ENCODE measurements at places on chromosomes 3 and 15.

- H3K4me1 ChIP-seq, result no peaks in the 10 kb centered on the region
- DNase-seq, result no peak
- peaks cover 18% of the 10 kb centered on the region for H3K27me3 ChIP-seq
- H3K4me3 ChIP-seq, result no peak overlapping the region
- no peaks in the 10 kb centered on the region for H3K36me3 ChIP-seq
Observed at GRCh38 chr15:68589783-68590710, 11.3 kb downstream of the CORO2B start.

DNA sequence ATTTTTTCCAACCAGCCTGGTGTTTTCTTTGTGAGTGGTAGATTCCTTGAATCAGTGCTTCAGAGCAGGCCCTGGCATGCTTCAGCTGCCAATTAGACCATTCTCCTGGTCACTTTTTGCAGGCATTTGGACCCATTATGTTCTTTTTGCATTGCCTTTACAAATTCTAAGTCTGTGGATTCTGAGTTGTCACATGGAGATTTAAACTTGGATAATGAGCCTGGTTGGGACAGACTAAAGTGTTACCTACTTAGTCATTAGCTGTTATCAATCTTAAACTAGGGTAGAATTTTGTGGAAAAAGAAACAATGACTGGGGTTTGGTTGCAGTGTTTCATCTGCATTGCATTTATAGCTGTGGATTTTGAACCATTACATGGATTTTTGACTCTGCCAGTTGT is 40.6 kb downstream of the ARHGEF26 start:
- no peak overlapping the region for H3K4me3 ChIP-seq
- H3K4me1 ChIP-seq, result no peaks in the 10 kb centered on the region
- no peak for DNase-seq
- no peak overlapping the region for H3K27ac ChIP-seq
- H3K27me3 ChIP-seq, result no peaks in the 10 kb centered on the region

- no peaks in the 10 kb centered on the region for H3K36me3 ChIP-seq
- H3K4me3 ChIP-seq, result no peak overlapping the region
Observed at GRCh38 chr15:42053914-42054313, 33.1 kb upstream of the PLA2G4E start.

- no peaks in the 10 kb centered on the region for H3K27me3 ChIP-seq
- peaks cover 11% of the 10 kb centered on the region for H3K36me3 ChIP-seq
- no peaks in the 10 kb centered on the region for H3K4me1 ChIP-seq
- H3K4me3 ChIP-seq, result no peak overlapping the region
- no peak overlapping the region for H3K27ac ChIP-seq
Observed at GRCh38 chr3:42123012-42123581, 31.9 kb downstream of the TRAK1 start.

- H3K36me3 ChIP-seq, result no peaks in the 10 kb centered on the region
- DNase-seq, result no peak
- no peak overlapping the region for H3K27ac ChIP-seq
- H3K4me1 ChIP-seq, result no peaks in the 10 kb centered on the region
Observed at GRCh38 chr3:78863306-78864203, 904.2 kb downstream of the ROBO1 start.

DNA sequence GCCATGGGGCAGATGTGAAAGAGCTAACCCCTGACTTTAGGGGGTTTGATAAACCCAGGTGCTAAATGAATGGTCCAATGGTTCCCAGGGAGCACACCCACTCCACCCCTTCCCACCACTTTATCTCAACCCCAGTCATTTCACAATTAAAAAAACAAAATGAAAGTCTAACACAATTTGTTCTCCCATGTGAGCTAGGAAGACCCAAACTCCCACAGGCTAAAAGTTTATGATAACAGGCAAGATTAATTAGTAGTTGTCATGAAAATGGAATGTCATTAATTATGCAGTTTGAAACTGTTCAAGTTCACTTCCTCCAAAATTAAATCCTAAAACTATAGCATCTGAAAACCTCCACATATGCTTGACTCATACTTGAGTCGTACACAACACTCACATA is 63.3 kb upstream of the TPM1 start:
- H3K4me3 ChIP-seq, result no peak overlapping the region
- no peaks in the 10 kb centered on the region for H3K4me1 ChIP-seq
- no peaks in the 10 kb centered on the region for H3K36me3 ChIP-seq

GRCh38 chr3:168267179-168267578 is 171.5 kb upstream of the GOLIM4 start:
- H3K36me3 ChIP-seq, result no peaks in the 10 kb centered on the region
- H3K27me3 ChIP-seq, result no peaks in the 10 kb centered on the region
- no peak overlapping the region for H3K4me3 ChIP-seq
- no peak for DNase-seq
- H3K4me1 ChIP-seq, result no peaks in the 10 kb centered on the region

GRCh38 chr3:115244350-115244749 is 97.3 kb upstream of the ZBTB20 start:
- H3K4me3 ChIP-seq, result no peak overlapping the region
- no peak overlapping the region for H3K27ac ChIP-seq
- no peaks in the 10 kb centered on the region for H3K36me3 ChIP-seq
- no peaks in the 10 kb centered on the region for H3K4me1 ChIP-seq
- H3K27me3 ChIP-seq, result no peaks in the 10 kb centered on the region
- no peak for DNase-seq

DNA sequence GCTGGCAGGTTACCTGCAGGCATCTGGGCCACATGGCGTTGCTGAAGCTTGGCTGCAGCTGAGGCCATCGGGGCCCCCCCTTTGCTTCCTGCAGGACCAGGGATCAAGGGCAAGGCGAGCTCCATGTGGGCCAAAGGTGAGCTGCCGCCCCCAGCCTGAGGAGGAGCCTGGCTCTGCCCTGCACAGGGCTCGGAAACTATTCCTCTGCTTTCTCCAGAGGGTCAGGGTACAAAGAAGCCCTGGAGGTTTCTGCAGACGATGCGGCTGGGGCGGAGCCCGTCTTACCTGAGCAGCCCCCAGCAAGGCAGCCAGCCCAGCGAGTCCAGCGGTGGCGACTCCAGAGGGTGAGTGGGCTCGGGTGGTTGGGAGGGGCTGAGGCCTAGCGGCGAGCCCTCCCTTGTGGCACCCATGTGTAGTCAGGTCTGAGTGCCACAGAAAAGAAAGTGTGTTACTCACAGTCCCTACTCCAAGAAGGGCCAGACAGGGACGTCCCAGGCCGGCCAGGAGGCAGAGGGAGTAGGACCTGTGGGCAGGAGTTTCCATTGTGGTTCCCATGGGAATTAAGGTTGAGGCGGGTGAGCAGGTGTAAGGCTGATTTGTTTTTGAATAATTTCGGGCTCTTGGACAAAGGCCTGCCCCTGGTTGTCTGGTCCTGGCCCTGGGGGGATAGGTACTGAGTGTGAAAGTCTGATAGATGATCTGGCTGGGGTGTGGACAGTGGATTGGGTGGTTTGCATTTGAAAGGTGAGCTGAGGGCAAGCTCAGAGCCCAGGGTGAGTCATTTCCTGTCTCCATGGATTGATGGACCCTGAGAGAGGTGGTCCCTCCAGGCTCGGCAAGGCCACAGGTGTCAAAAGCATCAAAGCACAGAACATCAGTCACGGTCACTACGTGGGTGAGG is 25.4 kb downstream of the CFAP100 start:
- H3K27ac ChIP-seq, result no peak overlapping the region
- H3K4me3 ChIP-seq, result no peak overlapping the region
- no peaks in the 10 kb centered on the region for H3K36me3 ChIP-seq
- no peaks in the 10 kb centered on the region for H3K4me1 ChIP-seq
- no peak for DNase-seq
- peaks cover 24% of the 10 kb centered on the region for H3K27me3 ChIP-seq

DNA sequence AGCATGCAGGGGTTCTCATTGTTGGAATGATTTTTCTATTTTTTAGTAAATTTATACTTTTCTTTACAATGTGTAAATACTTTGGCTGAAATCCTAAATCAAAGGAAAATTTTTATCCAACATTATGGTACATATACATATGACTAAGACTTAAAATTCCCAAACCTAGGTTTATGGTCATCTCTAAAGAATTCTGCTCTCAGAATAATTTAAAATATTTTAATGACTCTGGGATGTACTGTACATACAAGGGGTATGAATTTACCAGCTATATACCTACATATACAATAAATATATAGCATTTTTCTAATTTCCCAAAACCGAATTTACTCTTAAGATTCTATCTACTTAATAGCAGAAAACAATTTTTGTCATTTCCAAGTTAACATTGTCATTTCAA is 137.9 kb upstream of the POU1F1 start:
- no peaks in the 10 kb centered on the region for H3K27me3 ChIP-seq
- DNase-seq, result no peak
- no peak overlapping the region for H3K4me3 ChIP-seq
- no peaks in the 10 kb centered on the region for H3K36me3 ChIP-seq
- no peaks in the 10 kb centered on the region for H3K4me1 ChIP-seq

DNA sequence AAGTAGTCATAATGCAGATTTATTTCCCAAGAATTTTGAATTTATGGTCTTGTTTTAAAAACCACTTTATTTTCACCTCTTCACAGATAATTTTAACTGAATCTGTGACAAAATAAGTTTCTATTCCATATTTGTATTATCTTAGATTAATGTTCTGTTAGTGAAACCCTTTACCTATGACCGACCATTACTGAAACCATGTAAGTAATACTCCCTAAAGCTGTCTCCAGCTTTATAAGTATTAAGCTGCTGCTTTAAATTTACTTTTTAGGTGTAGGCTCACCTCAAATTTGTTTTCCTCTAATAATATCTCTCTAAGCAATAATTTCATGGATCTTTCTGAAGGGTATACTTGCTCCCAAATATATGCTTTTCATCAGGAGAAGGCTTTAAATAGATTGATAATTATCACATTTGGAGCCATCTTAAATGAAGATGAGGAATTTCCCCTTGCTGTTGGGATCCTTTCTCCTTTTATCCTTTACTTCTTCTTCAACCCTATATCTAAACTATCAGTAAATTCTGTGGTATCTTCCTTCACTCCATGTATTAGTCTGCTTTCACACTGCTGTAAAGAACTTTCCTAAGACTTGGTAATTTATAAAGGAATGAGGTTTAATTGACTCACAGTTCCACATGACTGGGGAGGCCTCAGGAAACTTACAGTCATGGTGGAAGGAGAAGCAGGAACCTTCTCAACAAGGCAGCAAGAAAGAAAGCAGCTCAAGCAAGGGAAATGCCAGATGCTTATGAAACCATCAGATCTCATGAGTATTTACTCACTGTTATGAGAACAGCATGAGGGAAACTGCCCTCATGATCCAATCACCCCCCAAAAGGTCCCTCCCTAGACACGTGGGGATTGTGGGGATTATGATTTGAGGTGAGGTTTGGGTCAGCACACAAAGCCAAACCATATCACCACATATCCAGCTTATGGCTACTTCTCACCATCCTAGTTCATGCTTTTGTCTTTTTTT is 92.3 kb upstream of the P2RY1 start:
- H3K4me3 ChIP-seq, result no peak overlapping the region
- H3K27me3 ChIP-seq, result no peaks in the 10 kb centered on the region
- H3K4me1 ChIP-seq, result no peaks in the 10 kb centered on the region

GRCh38 chr15:62752657-62753517 is 289.7 kb upstream of the TPM1 start:
- DNase-seq, result no peak
- no peaks in the 10 kb centered on the region for H3K27me3 ChIP-seq
- no peaks in the 10 kb centered on the region for H3K36me3 ChIP-seq
- no peak overlapping the region for H3K27ac ChIP-seq

GRCh38 chr3:121624147-121624899 is 31.1 kb downstream of the FBXO40 start:
- H3K27me3 ChIP-seq, result no peaks in the 10 kb centered on the region
- no peaks in the 10 kb centered on the region for H3K36me3 ChIP-seq
- no peak for DNase-seq
- H3K4me3 ChIP-seq, result no peak overlapping the region

GRCh38 chr3:123286308-123287023 is 84.7 kb downstream of the SEC22A start:
- H3K36me3 ChIP-seq, result no peaks in the 10 kb centered on the region
- no peaks in the 10 kb centered on the region for H3K4me1 ChIP-seq

DNA sequence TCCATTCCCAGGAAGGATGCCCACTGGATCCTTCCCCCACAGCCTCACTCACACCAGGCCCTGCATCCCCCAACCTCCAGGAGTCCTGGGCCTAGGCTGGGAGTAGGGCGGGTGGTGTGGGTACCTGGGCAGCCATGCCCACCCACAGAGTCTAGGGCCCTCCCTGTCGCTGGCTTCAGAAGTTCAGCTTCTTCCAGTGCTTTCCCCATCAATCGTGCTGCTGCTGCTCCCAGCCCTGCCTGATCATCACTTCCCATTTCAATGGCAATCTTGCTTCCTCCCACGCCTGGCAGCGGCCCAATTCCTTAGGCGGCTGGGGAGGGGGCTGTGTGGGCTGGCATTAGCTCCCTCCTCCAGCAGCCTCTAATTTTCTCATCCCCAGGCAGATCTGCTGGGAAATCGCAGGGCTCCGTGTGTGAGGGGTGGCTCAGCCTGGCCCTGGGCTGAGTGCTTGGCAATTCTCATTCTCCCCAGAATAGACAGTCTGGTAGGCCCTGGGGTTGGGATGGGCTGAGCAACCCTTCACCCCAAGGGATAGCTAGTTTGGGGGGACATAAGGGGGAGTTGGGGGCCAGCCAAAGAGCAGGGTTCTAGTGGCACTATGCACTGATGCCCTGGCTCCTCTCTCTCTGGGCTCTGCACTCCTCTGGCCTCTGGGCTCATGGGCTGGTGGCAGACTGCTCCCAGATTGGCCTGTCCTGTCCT is 66.4 kb downstream of the SCN5A start:
- H3K4me3 ChIP-seq, result no peak overlapping the region
- no peaks in the 10 kb centered on the region for H3K4me1 ChIP-seq

DNA sequence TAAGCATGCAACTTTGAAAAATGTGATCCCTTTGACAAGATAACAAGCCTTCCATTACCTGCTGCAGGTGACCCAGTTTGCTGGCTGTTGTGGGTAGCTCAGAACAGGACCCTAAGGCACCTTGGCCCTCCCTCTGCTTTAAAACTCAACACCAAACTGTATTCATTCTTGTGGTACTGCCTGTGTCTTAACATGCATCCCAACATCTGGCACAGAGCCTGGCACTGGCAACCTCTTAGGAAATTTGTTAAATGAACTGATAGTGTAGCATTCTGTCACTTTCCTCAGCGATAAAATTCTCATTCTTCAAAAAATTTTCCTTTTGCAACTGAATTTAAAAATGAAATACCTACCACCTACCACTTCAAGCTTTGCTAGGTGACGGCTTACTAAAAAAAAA is 287.3 kb upstream of the ADAMTS9 start:
- no peak for DNase-seq
- H3K4me3 ChIP-seq, result no peak overlapping the region
- H3K27ac ChIP-seq, result no peak overlapping the region
- H3K27me3 ChIP-seq, result no peaks in the 10 kb centered on the region
- no peaks in the 10 kb centered on the region for H3K36me3 ChIP-seq

DNA sequence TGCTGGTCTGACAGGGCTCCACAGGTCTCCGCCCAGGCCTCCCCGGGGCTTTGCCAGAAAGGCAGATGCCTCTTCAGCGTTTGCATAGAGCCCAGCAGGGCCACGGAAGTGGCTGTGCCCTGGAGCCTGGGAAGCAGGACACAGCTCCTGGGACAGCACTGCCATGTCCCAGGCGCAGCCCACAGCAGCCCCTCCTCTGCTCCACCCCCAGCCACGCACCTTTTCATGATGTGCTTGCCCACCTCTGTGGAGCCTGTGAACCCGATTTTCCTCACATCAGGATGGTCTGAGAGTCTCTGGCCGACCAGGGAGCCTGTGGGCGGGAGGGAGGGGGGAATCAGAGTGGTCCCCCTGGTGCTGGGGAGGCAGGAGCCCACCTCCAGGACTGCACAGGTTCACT is 33.9 kb upstream of the SLC41A3 start:
- H3K27ac ChIP-seq, result no peak overlapping the region
- no peaks in the 10 kb centered on the region for H3K36me3 ChIP-seq
- no peaks in the 10 kb centered on the region for H3K27me3 ChIP-seq
- H3K4me3 ChIP-seq, result no peak overlapping the region
- DNase-seq, result no peak

GRCh38 chr3:46853441-46854415 is 9.5 kb downstream of the MYL3 start:
- no peaks in the 10 kb centered on the region for H3K36me3 ChIP-seq
- no peak for DNase-seq
- no peak overlapping the region for H3K4me3 ChIP-seq
- no peak overlapping the region for H3K27ac ChIP-seq
- H3K27me3 ChIP-seq, result peaks cover 22% of the 10 kb centered on the region
- no peaks in the 10 kb centered on the region for H3K4me1 ChIP-seq

All from T-cell (primary cell).